ENCODE measurements at places on chromosomes 4 and X.

- no peaks in the 10 kb centered on the region for H3K36me3 ChIP-seq
- H3K4me3 ChIP-seq: no peak overlapping the region
- H3K27ac ChIP-seq: no peak overlapping the region
- no peak for DNase-seq
- no peaks in the 10 kb centered on the region for H3K4me1 ChIP-seq
Measured at GRCh38 chr4:132827522-132827921, 321.6 kb upstream of the PCDH10 start.

DNA sequence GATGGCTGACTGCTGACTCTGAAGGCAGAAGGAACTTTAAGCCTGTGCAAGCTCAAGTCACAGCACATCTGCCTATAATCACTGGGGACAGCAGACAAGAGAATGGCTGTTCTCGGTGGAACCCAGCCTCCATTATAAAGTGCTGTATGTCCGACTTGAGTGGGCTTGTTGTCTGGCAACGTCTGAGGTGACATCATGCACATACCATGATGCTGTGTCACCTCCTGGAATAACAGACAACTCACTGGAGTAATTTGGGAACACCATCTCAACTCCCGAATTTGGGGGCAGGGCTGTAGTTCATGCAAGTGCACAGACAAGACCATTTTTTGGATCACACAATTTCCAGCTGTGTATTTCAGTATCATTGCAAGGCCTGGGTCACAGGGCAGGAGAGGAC, 59.8 kb upstream of the GPM6B start:
- no peaks in the 10 kb centered on the region for H3K4me1 ChIP-seq
- no peaks in the 10 kb centered on the region for H3K36me3 ChIP-seq
- no peak overlapping the region for H3K4me3 ChIP-seq
- no peak overlapping the region for H3K27ac ChIP-seq

DNA sequence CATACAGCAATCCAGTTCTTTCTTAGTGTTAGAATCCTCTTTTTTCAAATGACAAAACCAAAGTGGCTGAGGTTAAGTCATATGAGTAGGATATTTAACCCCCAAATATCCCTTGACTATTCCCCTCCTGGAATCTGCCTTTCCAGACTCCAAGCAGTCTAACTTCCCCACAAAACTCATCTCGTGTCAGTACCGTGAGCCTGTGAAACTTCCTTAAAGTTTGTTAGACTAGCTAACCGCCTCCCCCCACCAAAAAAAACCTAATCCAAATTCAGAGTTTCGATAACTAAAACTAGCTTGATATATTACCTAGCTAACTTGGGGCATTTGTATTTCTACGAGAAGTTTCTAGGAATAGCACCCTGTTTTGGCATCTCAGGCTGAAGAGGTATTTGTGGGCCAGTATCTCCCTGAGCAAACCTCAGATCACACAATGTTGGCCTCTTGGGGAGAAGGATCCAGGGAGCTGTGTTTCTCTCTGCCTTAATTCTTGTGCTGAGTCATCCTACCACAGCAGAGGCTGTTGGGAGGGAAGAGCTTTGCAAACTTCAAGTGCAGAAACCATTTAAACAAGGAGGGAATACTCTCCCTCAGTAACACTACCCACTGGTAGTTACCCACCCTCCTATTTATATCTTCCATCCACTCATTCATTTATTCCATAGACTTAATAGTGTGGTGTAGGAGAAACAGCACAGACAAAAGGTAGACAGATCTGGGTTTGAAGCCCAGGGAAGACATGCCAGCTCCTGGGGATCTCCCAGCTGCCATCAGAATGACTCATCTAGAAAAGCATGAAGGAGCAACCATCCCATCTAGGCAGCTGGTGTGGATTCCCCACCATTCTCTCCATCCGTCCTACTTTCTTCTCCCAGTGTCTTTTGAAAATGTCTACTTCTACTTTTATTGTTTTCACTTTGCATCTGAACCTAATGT, 39.3 kb upstream of the TXK start:
- peaks cover 28% of the 10 kb centered on the region for H3K36me3 ChIP-seq
- H3K27ac ChIP-seq: no peak overlapping the region
- DNase-seq: no peak
- H3K4me3 ChIP-seq: no peak overlapping the region
- H3K4me1 ChIP-seq: no peaks in the 10 kb centered on the region

- H3K36me3 ChIP-seq: no peaks in the 10 kb centered on the region
- H3K27ac ChIP-seq: no peak overlapping the region
Measured at GRCh38 chr4:36337665-36338185, 56.3 kb downstream of the DTHD1 start.

DNA sequence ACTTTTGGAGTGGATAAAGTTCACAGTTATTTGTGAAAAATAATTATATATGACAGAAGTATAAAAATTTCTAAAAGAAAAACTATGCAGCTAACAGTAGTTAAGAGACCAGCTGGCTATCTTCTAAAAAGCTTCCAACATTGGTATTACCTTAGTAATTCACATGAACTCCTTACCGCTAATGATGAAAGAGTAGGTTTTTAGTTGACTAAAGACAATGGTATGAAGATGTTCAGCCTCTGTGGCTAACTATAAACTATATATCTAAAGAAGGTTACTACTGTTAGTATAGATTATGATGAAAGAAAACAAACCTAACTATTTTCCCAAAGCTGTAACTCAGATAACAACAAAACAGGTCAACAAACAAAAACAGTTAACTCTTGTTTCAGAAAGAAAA, 10.4 kb downstream of the CCNI start:
- H3K27ac ChIP-seq: no peak overlapping the region
- peaks cover 3% of the 10 kb centered on the region for H3K4me1 ChIP-seq

DNA sequence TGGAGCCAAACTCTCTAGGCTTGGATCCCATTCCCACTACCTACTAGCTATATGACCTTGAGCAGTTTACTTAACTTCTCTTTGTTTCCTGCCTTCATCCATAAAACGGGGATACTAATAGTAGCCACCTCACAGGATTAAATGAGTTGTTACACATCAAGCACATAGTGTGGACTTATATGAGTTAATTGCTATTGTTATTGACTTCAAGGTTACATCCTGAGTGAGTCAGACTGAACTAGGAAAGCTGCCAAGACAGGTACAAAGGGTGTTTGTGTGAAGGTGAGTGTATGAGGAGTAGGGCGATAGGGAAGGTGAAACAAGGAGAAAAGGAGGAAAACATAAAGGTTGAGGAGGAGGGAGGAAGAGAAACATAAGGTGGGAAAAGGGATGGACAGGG, 32.2 kb downstream of the TFDP3 start:
- H3K27ac ChIP-seq: no peak overlapping the region
- no peaks in the 10 kb centered on the region for H3K36me3 ChIP-seq
- no peak overlapping the region for H3K4me3 ChIP-seq
- no peaks in the 10 kb centered on the region for H3K4me1 ChIP-seq

DNA sequence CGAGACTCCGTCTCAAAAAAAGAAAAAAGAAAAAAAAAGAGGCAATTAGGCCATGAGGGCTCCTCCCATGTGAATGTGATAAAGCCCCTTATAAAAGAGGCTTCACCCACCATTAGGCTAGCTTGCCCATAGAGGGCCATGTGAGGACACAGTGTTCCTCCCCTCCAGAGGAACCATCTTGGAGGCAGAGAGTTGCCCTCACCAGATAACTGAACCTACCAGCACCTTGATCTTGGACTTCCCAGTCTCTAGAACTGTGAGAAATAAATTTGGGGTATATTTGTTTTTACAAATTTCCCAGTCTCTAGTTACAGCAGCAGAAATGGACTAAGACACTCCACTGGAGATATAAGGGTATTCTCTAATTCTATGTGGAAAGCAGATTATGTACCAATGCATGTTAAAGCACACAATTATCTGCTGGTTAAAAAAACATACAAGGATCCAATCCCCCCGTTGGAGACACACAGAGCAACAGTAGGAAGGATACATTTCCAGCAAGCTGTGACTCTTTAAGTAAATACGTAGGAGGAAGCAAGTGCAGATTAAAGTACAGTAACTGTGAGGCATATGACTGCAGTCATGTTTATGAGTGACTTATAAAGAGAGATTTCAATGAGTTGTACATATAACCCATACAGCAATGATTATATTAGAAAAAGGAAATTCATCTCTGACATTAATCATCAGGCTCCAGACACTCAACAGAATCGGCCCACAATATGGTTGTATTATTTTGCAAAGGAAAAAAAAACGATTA, 21.4 kb downstream of the SH3RF1 start:
- no peaks in the 10 kb centered on the region for H3K27me3 ChIP-seq
- no peak for DNase-seq
- no peaks in the 10 kb centered on the region for H3K36me3 ChIP-seq
- no peaks in the 10 kb centered on the region for H3K4me1 ChIP-seq
- no peak overlapping the region for H3K4me3 ChIP-seq
- H3K27ac ChIP-seq: no peak overlapping the region

- H3K36me3 ChIP-seq: no peaks in the 10 kb centered on the region
- no peak overlapping the region for H3K27ac ChIP-seq
- H3K4me3 ChIP-seq: no peak overlapping the region
- no peak for DNase-seq
Measured at GRCh38 chr4:83371235-83371634, 36.6 kb upstream of the HPSE start.

- H3K4me3 ChIP-seq: no peak overlapping the region
- no peak overlapping the region for H3K27ac ChIP-seq
- DNase-seq: no peak
- no peaks in the 10 kb centered on the region for H3K27me3 ChIP-seq
- no peaks in the 10 kb centered on the region for H3K4me1 ChIP-seq
Measured at GRCh38 chrX:133391111-133391510, 24.2 kb downstream of the GPC4 start.

DNA sequence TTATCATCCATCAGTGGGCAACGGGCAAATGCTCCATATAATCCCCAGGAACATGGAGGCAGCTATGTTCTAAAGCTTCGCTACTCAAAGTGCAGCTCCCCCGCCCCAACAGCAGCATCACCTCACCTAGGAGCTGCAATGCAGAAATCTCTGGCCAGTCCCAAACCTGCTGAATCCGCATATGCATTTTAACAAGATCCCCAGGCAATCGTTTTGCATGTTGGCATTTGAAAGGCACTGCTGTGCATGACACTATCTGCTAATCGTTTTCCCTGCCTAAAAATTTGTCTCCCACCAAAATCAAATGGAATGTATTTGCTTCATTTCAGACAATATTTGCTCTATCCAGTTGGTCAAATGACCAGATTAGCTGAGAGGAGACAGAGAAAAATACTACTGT, 15.2 kb downstream of the ADGRG2 start:
- no peaks in the 10 kb centered on the region for H3K27me3 ChIP-seq
- no peak overlapping the region for H3K27ac ChIP-seq
- no peaks in the 10 kb centered on the region for H3K36me3 ChIP-seq
- H3K4me1 ChIP-seq: no peaks in the 10 kb centered on the region
- DNase-seq: no peak

GRCh38 chrX:15977644-15978043, 123.0 kb upstream of the AP1S2 start:
- H3K4me1 ChIP-seq: peaks cover 15% of the 10 kb centered on the region
- no peaks in the 10 kb centered on the region for H3K27me3 ChIP-seq
- no peaks in the 10 kb centered on the region for H3K36me3 ChIP-seq
- no peak overlapping the region for H3K4me3 ChIP-seq
- no peak overlapping the region for H3K27ac ChIP-seq

- H3K36me3 ChIP-seq: no peaks in the 10 kb centered on the region
- DNase-seq: no peak
Measured at GRCh38 chrX:5236096-5236495, 992.6 kb downstream of the NLGN4X start.

DNA sequence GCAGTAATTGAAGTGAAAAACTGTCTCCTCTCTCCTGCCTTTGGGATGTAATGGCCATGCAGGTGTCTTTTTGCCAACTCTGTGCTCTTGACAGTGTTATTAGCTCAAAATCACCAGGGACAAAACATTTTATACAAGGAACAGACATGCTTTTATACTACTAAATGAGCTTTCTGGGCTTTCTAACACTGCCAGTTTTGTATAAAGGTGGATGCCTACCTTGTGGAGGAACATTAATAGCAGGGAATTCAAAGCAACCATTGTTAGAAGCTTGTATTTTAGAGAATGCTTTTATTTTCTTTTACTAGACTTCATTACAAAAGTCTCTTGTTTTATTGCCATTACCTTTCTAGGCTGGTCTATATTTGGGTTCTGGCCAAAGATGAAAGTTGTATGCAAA, 54.7 kb upstream of the ARSJ start:
- H3K27ac ChIP-seq: no peak overlapping the region
- no peak overlapping the region for H3K4me3 ChIP-seq
- no peaks in the 10 kb centered on the region for H3K27me3 ChIP-seq
- H3K36me3 ChIP-seq: no peaks in the 10 kb centered on the region

DNA sequence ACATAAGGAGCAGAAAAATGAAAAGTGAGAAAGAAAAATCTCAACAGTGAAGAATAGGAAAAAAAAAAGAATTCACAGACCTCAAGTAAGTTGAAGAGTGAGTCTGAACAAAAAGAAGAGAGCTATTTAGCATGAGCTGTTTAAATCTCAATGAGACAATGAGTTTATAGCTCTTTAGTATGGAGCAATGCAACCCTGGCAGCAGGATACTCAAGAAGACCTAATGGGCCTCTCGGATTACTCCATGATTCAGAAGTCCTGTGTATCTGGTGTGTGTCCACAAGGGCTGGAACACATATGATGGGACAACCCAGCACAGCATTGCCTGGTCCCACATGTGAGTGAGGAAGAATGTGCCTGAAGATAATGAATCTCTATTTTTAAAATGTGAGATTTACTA, 563.1 kb upstream of the INTU start:
- no peak for DNase-seq
- no peaks in the 10 kb centered on the region for H3K4me1 ChIP-seq
- H3K36me3 ChIP-seq: no peaks in the 10 kb centered on the region
- H3K27ac ChIP-seq: no peak overlapping the region
- H3K4me3 ChIP-seq: no peak overlapping the region

DNA sequence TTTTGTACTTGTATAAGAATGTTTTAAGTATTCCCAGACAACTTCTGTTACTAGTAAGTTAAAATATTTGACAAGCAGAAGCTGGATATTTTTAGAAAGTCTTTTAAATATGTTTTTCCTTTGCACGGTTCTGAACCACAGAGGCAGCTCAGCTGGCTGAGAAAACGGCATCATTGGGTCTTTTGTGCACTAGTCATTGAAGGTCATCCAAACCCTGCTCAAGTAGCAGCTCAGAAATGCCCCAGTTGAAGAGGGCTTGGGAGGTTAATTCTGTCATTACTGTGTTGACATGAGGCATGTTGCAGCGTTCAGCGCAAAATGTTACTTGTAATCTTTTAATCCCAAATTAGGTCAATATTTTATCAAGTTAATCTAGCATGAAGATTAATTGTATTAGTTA, 383.7 kb upstream of the FAM241A start:
- no peaks in the 10 kb centered on the region for H3K36me3 ChIP-seq
- H3K27ac ChIP-seq: no peak overlapping the region
- H3K4me3 ChIP-seq: no peak overlapping the region

DNA sequence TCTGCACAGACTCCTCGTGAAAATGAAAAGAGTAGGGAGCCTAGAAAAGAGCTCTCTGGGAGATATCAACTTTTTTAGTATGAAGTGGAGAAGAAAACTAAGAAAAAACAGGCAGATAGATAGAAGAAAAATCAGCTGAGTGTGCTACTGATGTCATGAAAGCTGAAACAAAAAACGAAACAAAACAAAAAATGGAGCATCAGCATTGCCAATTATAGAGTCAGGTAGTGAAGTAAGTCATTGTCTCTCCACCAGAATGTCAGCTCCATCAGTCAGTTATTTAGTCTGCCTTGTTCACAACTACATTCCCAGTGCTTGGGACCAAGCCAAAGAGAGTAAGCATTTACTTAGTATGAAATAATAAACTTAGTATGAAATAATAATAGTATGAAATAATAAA, 595.1 kb downstream of the STPG2 start:
- no peak for DNase-seq
- H3K27me3 ChIP-seq: no peaks in the 10 kb centered on the region
- no peak overlapping the region for H3K27ac ChIP-seq
- H3K4me3 ChIP-seq: no peak overlapping the region
